ENCODE measurements at places on chromosomes 2 and 18.

GRCh38 chr2:237282568-237283128 lies 131.3 kb downstream of the COL6A3 start:
- DNase-seq = no peak

DNA sequence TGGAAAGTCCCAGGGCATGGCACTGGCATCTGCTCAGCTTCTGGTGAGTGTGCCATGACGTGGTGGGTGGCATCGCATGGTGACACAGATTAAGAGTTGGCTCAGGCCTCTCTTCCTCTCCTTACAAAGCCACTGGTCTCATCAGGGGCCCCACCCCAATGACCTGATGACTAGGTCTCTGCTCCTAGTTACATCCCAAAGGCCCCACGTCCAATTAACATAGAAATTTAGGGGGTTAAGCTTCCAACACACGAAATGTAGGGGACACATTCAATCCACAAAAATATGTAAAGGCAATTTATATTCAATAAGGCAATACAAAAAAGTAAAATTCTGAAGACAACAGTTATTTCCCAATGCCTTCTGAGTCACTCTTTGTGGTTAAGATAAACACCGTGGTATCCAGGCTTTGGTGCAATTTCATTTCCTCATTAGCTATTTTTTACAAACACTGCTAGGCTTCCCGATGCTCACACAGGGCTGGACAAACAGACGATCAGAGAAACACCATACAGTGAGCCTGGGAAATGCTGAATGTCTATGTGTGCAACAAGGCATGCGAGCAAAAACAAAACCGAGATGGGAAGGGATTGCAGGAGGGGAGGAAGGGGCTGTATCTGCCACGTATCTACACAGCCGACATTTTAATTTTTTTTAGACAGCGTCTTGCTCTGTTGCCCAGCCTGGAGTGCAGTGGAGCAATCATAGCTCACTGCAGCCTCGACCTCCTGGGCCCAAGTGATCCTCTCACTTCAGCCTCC lies 67.2 kb downstream of the MBP start:
- DNase-seq = no peak

DNA sequence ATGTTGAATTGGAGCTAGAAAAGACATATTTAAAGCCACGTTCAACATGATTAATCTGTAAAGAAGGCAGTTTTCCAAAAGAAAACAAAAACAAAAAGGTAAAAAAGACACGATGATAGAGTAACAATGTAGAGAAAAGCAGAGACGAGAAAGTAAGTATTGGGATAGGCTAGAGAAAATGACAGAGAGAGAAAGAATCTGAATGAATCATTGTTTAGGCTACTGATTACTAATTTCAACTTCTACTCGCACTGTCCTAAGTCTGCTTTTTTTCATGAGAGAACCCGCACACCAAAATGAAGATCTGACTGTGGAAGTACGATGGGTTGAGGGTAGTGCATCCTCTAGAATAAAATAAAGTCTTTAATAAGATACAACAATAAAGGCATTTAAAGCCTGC lies 1599.2 kb upstream of the TMEFF2 start:
- DNase-seq = no peak

GRCh38 chr2:189661957-189662321 lies 680 bp downstream of the ASNSD1 start:
- no peak for DNase-seq

- no peak for DNase-seq
Observed at GRCh38 chr2:132662732-132663131, 7.3 kb downstream of the LYPD1 start.

- no peak for DNase-seq
Observed at GRCh38 chr18:11795916-11796315, 55.3 kb upstream of the CHMP1B start.

GRCh38 chr2:143081616-143082015 lies 47.6 kb upstream of the ARHGAP15 start:
- DNase-seq = no peak

DNA sequence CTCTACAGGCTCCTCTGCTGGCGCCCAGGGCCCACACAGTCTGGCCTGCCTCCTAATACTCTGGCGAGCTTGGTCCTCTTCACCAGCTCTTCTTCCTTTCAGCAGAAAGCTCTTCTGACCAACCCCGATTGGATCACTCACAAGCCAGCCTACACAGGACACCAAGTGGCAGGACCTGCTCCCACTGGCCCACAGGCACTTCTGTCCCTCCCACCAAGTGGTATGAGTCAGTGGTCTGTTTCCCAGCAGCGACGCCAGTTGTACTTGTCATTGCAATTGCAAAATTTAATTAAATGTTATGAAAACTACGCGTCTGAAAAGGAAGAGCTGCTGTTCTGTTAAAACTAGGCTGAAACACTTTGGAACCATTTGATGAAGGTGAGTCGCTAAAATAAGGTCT lies 46.7 kb downstream of the NDUFA10 start:
- DNase-seq = no peak

- DNase-seq = no peak
Observed at GRCh38 chr18:48157956-48158355, 227.5 kb upstream of the SMAD2 start.

- DNase-seq = no peak
Observed at GRCh38 chr2:65429786-65430602, 2.4 kb downstream of the SPRED2 start.

GRCh38 chr2:105718846-105719481 lies 25.7 kb upstream of the NCK2 start:
- no peak for DNase-seq

- DNase-seq = no peak
Observed at GRCh38 chr2:69734035-69734611, 7.8 kb upstream of the ANXA4 start.

- DNase-seq = no peak
Observed at GRCh38 chr2:215973954-215974699, 39.2 kb downstream of the MREG start.

DNA sequence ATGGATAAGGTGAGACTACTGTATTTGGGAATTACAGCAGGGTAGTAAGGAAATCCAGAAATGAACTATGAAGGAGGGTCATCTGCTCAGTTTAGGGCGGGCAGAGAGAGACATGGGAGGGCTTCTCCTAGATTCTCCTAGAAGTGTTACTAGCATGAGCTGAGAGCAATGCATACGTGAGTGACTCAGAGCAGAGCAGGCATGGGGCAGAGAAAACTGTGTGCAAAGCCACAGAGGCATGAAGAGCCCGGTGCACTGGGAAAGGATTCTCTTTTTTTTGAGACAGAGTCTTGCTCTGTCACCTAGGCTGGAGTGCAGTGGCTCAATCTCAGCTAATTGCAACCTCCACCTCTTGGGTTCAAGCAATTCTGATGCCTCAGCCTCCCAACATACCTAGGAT lies 116.2 kb downstream of the SOCS6 start:
- no peak for DNase-seq

GRCh38 chr18:26656431-26656943 lies 108.1 kb upstream of the KCTD1 start:
- no peak for DNase-seq

DNA sequence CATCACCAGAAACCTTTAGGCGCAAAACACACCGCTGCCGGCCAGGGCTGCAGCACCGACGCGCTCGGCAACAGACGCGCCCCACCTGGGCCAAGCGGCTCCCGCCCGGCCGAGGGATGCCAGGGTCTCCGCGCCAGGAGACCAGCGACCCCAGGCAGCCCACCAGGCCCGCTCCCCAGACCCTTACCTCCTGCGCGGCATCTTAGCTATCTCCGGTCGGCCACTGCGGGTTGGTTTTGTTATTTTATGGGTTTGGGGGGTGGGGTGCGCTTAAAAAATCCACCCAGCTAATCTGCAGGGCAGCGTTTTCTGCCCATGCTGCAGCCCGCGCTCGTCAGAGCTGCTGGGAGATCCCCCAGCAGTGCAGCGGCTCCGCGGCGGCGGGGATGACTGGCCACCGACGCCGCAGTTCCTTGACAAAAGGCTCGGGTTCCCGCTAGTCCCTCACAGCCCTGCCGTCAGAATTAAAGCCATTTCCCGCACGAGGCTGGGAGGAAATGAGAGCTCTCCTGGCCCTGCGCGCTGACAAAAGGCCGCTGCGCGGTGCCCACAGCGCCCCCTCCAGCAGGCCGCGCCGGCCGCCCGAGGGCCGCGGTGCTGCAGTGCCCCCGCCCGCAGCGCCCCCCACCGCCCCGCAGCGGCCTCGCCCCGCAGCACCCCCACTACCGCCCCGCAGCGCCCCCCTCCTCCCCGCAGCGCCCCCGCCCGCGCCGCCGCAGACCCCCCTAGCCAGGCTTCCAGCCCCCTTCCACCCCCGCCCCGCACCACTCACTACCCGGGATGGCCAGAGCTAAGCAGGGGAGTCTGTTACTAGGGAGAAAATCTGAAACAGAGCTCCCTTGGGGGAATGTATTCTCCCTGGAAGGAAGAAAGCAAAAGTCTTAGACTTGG lies at the start of gene ADD2:
Gene ADD2 (minus strand): TSS at position 502 of the 891 bp plus-strand sequence. CDS start 61,792 bp downstream, outside the sequence.
- peak; percentile 9 for DNase-seq

DNA sequence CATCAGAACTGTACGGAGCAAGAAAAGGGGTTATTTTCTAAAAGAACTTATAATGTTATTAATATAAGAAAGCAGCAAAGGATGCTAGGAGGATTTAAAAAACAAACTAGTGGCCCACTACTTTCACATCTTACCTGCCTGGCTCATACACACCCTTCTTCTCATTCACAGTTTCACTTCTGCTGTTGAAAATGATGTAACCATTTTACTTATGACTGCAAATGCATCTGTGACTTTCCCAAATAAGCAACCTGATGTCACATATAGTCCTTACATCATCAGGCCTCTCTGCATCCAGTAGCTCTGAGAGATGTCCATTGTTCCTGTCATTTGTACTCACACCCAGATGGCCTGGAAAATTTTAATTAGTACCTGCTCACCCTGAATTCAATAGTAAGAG lies 101.8 kb upstream of the MYO3B start:
- DNase-seq = no peak

DNA sequence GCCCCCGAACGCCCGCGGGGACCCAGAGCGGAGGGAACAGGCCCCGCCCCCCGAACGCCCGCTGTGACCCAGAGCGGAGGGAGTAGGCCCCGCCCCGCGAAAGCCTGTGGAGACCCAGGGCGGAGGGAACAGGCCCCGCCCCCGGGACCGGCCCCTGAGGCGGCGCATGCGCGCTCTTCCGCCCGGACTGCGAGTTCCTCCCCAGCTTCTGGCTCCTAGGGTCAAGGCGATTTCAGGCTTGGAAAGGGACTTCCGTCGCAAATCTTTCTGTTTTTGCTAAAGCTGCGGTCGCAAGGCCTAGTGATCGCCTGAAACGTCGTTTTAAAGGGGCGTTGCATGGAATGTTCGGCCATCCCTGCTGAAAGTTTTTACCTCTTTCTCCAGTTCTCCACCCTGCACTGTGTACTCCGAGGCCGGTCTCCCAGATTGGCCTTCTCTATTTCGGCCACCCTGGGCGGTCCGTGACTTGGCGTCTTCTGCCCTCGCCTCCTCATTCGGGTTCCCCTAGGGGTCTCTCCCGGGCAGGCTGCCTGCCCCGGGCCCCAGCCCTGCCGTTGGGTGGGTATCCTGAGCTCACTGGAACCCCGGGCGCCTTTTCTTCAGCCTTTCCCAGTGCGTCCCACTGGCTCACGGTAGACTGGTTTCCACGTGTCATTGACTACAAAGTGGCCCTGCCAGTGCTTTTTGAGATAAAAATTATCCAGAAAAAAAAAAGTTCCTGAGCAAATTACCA lies 372 bp upstream of the WDSUB1 start:
- DNase-seq = peak; percentile 95

- DNase-seq = no peak
Observed at GRCh38 chr2:121214296-121214695, 70.7 kb downstream of the TFCP2L1 start.

- no peak for DNase-seq
Observed at GRCh38 chr18:79469309-79469708, 73.6 kb downstream of the NFATC1 start.

- DNase-seq = no peak
Observed at GRCh38 chr18:40013001-40013609, 1941.9 kb upstream of the PIK3C3 start.

GRCh38 chr2:185291035-185291647 lies 447.5 kb upstream of the FSIP2 start:
- no peak for DNase-seq

GRCh38 chr18:37663446-37663845 lies 97.8 kb upstream of the CELF4 start:
- DNase-seq = no peak

GRCh38 chr2:27042159-27042661 lies 9.3 kb upstream of the AGBL5 start:
- DNase-seq = no peak
